ENCODE measurements at places on chromosomes 16 and 17.

GRCh38 chr16:84948851-84949610 is 62.3 kb downstream of the ZDHHC7 start:
- DNase-seq: no peak

DNA sequence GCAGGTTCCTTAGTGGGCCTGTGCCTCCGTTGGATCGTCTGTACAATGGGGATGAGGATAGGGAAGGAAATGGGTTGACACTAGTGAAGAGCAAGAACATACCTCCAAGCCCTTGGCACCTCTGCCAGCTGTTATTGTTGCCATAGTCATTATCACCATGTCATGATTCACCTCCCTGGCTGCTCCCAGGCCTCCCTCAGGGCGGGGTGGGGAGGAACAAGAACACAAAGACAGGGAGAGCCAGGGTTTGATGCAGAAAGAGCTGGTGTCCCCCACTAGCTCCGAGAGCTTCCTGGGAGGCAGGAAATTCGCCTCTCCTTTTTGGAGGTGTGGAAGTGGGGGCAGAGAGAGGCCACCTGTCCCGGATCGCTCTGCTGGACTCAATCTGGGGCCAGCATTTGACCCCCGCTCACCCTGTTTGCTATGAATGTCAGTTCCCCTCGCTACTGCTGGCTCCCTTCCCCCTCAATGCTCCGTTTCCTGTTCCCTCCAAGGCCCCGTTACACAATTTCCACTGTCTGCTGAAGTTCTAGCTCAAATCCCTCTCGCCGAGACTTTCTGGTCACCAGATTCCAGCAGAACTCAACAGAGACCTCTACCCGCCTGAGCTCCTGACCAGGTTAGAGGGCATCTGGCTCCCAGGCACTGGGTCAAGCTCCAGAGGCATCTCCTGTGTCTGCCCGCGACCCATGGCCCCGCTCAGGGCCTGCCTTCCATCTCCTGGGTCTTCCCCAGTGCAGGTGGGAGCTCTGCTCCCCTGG is 9.1 kb downstream of the TIMP2 start:
- no peak for DNase-seq

DNA sequence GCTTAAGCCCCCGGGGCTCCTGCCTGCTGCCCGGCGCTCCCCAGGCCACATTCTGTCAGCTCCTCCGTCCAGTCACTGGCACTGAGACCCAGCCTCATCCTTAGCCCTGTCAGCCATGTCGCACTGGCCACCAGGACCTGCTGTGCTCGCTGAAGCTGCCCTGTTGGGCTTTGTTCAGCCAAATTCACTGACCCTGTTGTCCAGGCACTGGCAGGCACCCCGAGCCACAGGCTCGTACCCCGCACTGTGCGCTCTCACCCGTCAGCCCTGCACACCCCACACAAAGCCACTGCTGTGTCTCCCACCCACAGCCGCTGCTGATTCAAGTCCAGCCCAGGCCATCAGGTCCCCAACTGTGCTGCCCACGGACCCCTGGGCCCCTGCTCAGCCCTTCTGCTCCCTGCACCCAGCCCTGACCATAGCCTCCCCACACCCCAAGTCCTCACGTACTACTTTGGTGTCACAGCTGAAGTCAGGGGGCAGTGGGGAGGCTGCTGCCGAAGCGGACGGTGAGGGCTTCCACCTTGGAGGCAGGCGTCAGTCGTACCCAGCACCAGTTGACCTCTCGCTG is 131.5 kb upstream of the CHMP6 start:
- DNase-seq: no peak

- DNase-seq: no peak
Observed at GRCh38 chr16:66369055-66369592, 2.6 kb downstream of the CDH5 start.

GRCh38 chr16:58176608-58177352 is 21.1 kb downstream of the CSNK2A2 start:
- no peak for DNase-seq

DNA sequence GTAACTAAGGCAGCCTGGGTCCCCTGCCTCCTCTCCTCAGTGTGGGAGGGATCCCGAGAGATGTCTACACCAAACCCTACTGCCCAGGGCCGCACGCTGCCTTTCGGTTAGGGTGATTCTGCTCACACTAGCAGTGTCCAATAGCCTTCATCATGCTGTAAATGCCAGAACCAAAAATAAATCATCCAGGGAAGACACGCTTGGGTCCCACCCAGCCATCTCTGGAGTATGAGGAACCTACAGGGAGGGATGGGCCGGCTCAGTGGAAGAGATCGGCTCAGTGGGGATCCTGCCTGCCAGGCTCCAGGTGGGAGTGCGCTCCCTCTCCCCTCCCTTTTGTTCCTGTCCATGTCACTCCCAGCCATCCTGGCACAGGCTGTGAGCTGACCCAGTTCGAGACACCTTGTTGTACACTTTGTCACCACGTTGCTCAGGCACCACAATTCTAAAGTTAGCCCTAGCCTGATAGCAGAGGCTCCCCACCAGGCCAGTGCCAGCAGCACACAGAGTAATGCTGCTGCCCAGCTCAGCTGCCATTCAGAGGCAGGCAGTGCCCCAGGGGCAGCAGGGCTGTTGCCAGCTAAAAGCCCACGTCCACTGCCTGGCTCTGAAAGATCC is 24.5 kb downstream of the PEMT start:
- no peak for DNase-seq

All from activated naive CD8-positive, alpha-beta T cell treated with anti-CD3 and anti-CD28 coated beads, Interleukin-2, amount 10 ng/mL, durations not matched to agents 7 days and 5 days (primary cell).